ENCODE measurements at places on chromosomes 1 and 21.

DNA sequence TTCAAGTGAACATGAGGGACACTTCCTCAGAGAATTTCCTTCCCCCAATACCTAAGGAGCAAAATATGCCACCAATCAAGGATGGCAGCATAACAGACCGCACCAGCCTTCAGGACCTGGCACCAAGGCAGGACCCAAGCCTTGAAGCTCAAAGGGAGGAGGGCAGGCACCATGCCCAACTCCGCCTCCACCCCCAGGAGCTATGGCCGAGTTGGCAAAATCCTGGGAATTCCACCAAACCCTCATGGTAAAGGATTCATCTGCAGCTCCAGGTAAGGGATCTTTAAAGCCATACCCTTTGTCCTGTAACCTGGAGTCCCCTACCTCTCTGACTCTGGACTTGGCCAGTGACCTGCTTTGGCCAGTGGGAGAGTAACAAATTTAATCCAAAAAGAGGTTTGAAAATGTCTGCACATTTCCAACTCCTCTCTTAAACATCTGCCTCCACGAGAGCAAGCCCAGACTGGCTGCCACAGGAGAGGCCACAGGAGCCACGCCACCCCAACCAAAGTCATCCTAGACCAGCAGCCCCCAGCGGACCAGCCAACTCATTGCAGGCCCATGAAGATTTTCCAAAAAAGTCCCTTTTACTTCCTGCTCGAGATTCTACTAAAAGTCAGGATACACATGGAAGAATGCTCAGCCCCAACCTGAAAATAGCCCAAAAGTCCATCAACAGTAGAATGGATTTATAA, 41.9 kb downstream of the NPHP4 start:
- no peak for DNase-seq

GRCh38 chr1:212966616-212967015, 16.3 kb downstream of the VASH2 start:
- DNase-seq, result no peak

DNA sequence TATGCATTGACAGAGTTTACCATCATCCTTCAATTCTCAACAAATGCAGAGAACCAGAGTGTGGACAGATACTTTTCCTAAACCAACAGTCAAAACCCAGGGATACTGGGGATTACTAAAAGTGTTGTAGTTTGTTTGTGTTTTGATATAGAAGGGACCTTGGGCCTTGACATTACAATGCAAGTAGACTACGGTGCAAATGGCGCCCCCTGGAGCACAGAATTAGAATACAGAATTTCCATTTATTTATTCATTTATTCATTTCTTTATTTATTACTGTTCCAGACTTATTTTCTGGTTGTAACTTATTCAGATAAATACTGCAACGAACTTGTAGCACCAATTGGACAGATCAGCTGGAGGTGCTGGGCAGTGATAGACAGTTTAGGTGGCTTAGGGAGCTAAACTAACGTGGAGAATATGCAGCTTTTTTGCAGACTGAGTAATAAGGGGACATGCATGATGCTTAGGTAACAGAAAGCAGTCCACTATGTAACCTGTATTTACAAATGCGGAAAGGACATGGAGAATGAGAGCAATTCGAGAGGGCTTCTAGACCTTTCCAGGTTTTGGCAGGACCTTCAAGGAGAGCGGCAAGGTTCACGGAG, 42.6 kb downstream of the KIRREL1 start:
- no peak for DNase-seq

DNA sequence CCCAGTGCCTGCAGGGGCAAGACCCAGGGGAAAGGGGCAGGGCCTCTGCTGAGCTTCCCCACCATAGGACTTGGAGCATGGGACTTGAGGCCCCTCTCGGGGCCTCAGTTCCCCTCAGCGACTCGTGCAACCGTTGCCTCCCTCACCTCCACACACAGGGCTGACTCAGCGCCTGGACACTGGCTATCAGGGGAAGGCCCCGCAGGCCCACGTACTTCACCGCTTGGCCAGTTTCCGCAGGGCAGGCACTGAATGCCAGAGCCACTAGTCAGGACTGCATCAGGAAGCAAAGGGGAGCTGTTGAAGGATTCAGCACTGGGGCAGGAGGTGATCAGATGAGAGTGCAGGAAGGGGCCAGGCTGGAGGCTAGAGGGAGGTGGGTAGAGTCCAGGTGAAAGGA, 15.5 kb upstream of the FAM131C start:
- no peak for DNase-seq

- no peak for DNase-seq
These were observed 2.5 kb downstream of the LMX1A start for GRCh38 chr1:165353731-165354671.

DNA sequence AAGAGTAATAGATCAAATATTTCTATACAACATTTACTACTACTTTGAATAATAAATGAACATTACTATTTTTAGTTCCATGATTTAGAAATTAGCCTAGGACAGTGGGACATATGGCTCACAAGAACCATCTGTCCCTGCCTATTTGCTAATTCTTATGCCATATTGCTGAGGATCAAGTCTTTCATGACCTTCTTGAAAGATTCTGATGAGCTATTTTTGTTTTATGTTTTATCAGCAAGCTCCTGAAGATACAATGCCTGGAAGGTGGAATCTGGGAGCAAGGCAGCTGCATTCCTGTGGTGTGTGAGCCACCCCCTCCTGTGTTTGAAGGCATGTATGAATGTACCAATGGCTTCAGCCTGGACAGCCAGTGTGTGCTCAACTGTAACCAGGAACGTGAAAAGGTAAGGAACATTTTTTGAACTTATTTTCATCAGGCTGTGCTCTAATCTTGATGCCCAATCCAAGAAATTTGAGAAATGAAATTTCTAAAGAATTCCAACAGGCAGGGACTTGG, 326.7 kb downstream of the PAPPA2 start:
- DNase-seq, result no peak

GRCh38 chr1:46284058-46284457, 19.4 kb downstream of the LRRC41 start:
- no peak for DNase-seq

DNA sequence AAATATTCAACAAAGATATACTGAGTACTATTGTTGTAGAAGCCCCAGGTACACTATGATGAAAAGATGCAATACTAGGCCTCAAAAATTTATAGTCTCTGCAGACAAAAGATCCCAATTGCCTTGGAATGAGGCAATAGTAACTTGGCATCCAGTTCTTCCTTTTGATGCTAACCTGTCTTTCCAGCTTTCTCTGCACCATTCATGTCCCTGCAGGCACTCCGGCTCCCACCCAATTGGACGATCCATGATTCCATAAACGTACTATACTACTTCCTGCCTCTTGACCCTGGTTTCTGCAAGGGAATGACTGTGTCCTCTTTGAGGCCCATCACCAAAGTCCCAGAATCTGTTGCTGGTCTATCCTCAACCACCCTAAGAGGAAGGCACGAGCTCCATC, 8.0 kb upstream of the TAGLN2 start:
- no peak for DNase-seq

- no peak for DNase-seq
These were observed 42.9 kb downstream of the EPHB2 start for GRCh38 chr1:22753481-22753971.

DNA sequence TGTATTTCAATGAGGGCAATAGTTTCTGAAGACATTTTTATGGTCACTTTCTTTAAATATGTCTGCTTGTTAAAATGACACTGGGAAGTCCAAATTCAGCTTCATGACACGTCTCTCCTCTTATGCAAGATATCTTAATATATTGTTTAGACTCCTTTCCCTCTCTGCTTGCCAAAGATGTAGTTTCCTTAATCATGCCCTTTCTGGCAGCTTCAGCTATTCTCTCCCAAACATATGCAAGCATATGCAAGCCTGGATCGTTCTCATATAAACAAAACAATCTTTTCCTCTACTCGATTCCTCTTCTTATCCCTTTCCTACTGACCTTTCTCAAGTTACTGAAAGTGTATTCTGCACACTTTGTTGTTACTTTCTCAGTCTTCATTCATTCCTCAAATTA, 372.2 kb downstream of the PTBP2 start:
- DNase-seq, result no peak

DNA sequence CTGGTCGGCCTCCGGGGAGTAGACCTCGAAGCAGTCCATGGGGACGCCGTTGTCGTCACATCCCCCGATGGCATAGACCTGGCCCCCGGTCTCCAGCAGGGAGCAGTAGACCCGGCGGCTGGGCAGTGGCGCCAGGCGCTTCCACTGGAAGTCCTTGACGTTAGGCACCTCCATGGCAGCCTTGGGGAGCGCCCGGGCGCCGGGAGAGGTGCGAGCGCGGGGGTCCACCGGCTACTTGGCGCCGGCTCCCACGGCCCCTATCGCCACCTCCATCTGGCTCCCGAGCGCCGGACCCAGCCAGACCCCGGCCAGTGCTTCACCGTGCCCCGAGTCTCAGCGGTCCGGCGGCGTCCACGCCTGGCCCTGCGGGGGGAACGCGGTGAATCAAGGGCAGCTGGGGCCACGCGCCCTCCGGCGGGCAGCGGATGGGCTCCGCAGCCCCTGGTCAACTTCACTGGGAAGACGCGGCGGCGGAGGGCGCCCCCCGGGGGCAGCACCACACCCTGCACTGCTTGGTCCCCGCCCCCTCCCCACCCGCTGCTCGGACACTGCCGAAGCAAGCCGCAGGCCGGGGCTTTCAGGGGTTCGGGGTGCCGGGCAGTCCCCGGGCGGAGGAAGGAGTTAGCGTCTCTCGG, 13.2 kb downstream of the KLHDC8A start:
- DNase-seq, result no peak

DNA sequence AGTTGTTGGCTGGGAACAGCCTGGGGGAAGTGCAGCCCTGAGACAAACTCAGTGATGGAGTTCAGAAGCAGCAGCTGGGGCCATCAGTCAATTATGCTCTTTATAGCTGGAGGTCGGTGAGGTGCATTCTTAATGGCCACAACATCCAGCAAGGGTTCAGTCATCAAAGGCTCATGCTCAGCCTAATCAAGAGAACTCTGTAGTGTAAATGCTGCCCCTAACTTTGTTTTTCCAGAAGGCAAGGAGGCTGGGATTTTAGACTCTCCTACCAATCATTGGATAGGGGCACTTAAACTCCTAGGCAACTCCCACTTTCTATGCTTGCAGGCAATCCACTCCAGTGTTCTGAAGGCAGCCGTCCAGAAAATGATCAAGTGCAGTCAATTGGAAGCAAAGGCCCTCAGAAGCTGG, 15.0 kb upstream of the RGS4 start:
- DNase-seq, result peak; percentile 24

DNA sequence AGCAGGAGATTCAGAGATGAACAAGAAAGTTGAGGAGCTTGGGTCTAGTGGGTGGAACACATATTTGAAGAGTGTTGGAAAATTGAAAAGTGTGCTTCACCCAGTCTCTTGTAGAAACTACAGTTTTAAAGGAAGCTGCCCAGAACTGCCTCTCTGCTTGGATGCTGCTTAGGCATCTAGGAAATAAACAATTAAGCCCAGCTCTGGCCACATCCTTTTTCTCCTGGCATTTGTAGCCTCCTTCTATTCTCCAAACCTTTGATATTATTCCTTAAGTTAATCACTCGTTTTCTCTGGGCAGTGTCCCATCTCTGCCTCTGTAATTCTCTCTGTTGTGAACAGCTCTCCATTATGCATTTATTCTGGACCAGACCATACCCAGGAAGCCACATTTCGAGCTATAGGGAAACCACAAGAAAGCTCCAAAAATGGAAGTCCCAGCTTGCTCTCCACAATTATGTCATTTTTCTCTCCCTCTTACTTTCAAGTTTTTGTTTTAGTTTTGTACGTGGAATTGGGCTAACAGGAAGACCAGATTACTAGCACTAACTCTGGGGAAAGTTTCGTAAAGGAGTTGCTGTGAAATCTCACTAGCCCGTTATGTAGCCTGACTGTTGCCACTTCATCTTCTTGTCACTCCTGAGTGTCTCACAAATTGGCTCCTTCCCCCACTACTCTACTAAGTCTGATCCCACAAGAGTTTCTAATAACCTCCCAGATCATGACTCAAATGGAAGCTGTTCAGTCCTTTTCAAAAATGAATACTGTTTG, 102.2 kb downstream of the NTMT2 start:
- no peak for DNase-seq

DNA sequence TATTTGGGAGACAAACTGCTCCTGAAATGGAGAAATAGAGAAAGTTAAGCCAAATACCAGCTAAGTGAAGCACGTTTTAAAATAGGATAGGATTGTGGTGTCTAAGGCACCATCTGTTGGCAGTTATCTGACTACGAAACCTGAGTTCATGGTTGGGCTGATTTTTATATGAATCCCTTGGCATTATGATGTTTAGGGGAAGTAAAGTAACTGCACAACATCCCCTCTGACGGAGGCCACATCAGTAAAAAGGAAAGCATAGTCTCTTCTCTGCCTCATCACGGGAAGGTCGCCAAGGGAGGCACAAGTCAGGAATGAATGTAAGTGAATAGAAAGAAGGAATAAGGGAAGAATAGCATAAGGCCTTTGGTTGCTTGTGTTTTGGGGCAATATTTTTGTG, 128.0 kb downstream of the PRRX1 start:
- no peak for DNase-seq

GRCh38 chr1:51058858-51059257, 43.2 kb upstream of the C1orf185 start:
- no peak for DNase-seq

DNA sequence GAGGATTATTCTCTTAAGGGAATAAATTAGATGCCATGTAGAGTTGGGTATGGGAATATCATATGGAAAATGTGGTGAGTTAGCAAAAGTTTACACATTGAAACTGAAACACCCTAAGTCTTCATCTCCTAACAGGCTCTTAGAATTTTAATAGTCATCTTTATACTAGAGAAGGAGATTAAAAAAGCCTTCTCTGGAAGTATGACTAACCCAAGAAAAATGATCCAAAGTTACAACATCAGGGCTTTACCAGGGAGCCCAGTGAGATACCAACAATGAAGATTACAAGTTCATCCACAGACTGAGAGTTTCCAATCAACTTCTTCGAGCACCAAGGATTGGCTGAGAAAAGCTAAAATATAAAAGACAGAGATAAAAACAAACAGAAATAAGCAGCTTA, 70.0 kb upstream of the KIAA0040 start:
- no peak for DNase-seq

DNA sequence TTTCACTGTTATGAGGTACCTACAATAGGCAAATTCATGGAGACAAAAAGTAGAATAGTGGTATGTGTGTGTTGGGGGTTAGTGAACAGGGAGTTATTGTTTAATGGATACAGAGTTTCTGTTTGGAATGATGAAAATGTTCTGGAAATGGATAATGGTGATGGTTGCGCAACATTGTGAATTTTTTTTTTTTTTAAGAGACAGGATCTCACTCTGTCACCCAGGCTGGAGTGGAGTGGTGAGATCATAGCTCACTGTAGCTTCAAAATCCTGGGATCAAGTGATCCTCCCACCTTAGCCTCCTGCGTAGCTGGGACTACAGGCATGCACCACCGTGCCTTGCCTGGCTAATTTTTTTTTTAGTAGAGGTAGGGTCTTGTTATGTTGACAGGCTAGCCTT, 34.5 kb upstream of the TRABD2B start:
- no peak for DNase-seq

Data from NCI-H1436 (cell line).